Progenitor cell of endocrine pancreas (in vitro differentiated cells): ENCODE measurements at places on chromosomes 6 and 20.

DNA sequence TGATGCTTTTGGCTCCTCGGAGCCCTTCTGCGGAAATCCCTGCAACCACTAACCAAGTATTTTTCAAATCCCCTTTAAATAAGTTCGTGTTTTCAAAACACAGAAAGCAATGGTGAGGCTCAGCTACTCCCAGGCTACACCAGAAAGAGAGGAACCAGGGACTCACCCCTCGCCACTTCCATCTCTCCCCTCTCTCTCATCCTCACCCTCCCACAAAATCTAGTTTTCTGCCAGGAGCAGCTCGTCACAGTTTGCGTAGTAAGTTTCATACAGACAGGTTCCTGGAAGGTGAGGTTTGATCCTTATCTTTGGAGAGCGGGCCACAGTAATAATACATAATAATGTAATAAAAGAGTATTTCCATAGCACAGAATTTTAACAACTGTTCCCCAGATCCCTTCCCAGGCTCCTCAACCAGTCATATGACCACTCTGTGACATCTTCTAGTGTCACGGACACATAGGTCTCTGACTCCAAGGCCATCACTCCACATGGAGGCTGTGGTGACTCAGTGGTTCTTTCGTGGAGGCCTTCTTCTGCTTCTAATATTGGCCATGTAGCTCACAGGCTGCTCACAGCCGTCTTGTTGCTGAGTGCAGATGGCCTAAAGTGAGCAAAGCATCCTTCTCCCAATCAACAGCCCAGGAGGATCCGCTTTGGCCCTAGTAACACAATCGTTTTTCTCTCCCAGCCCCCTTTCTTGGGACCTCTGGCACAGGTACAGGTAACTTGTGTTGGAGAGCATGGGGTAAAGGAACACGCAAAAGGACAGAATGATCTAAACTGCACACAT is 295.7 kb downstream of the CDC5L start:
- no peak overlapping the region for H3K27ac ChIP-seq
- peaks cover 11% of the 10 kb centered on the region for H3K27me3 ChIP-seq
- no peak for DNase-seq
- H3K4me1 ChIP-seq: no peaks in the 10 kb centered on the region
- no peak overlapping the region for H3K4me3 ChIP-seq

- no peak overlapping the region for H3K4me3 ChIP-seq
- H3K27me3 ChIP-seq: no peaks in the 10 kb centered on the region
These were observed 40.4 kb upstream of the KIF25 start for GRCh38 chr6:167956983-167957492.

GRCh38 chr6:13180538-13180937 is 147.8 kb downstream of the TBC1D7 start:
- H3K4me1 ChIP-seq: peaks cover 13% of the 10 kb centered on the region
- no peak overlapping the region for H3K27ac ChIP-seq
- H3K36me3 ChIP-seq: no peaks in the 10 kb centered on the region
- no peak for DNase-seq
- H3K27me3 ChIP-seq: peaks cover 13% of the 10 kb centered on the region

DNA sequence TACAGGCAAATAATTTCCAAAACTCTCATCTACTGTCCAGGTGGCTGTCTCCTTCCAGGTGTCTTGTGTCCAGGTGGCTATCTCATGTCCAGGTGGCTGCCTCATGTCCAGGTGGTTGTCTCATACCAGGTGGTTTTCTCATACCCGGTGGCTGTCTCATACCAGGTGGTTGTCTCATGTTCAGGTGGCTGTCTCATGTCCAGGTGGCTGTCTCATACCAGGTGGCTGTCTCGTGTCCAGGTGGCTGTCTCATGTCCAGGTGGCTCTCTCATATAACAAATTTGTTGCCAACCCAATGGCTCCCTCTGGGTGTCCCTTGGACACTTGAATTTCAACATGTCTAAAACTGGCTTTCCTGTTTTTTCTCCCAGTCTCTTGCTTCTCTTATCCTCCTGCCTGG is 14.3 kb upstream of the SLC22A3 start:
- no peak for DNase-seq
- no peak overlapping the region for H3K4me3 ChIP-seq

- H3K4me1 ChIP-seq: no peaks in the 10 kb centered on the region
- H3K27me3 ChIP-seq: peaks cover 38% of the 10 kb centered on the region
- no peak overlapping the region for H3K4me3 ChIP-seq
- no peaks in the 10 kb centered on the region for H3K36me3 ChIP-seq
- no peak for DNase-seq
These were observed 9.8 kb downstream of the PREX1 start for GRCh38 chr20:48818031-48818370.

DNA sequence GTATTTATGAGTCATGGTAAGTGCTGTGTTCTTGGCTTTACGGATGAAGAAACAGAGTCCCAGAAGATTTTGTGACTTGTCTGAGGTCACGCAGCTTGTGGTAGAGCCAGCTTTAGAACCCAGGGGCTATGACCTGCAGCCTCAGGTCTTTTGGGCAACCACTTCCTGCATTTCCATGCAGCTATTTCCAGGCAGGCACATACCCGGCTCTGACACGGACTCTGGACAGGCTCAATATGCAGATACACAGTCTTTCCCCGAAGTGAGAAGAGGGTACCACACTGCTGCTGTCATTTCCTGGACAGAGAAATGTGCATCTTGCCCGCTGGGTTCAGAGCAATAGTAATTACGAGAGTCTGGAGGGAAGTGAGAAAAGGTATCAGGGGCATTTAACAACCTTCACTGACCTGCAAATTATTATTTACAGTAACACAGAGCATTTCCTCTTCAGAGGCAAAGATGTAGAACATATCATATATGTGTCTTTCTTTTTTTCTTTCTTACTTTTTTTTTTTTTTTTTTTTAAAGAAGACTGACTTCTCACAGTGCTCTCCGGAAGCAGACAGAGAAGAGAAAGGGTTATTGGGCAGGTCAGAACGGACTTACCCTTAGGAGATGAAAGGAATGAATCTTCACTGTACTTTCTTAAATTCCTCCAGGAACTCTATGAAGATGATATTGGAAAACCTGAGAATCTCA is 185.1 kb downstream of the CLIC5 start:
- no peaks in the 10 kb centered on the region for H3K27me3 ChIP-seq
- no peaks in the 10 kb centered on the region for H3K36me3 ChIP-seq
- no peaks in the 10 kb centered on the region for H3K4me1 ChIP-seq
- H3K27ac ChIP-seq: no peak overlapping the region
- no peak overlapping the region for H3K4me3 ChIP-seq

GRCh38 chr20:62390317-62391164 is 3.6 kb downstream of the RPS21 start:
- H3K27me3 ChIP-seq: no peaks in the 10 kb centered on the region
- H3K4me3 ChIP-seq: no peak overlapping the region
- H3K36me3 ChIP-seq: peaks cover 9% of the 10 kb centered on the region
- H3K4me1 ChIP-seq: peaks cover 13% of the 10 kb centered on the region
- DNase-seq: no peak

- peaks cover 12% of the 10 kb centered on the region for H3K4me1 ChIP-seq
- H3K27me3 ChIP-seq: no peaks in the 10 kb centered on the region
- H3K4me3 ChIP-seq: no peak overlapping the region
- no peak overlapping the region for H3K27ac ChIP-seq
- peaks cover 2% of the 10 kb centered on the region for H3K36me3 ChIP-seq
- DNase-seq: no peak
These were observed 110.0 kb downstream of the TSHZ2 start for GRCh38 chr20:53081916-53082863.

DNA sequence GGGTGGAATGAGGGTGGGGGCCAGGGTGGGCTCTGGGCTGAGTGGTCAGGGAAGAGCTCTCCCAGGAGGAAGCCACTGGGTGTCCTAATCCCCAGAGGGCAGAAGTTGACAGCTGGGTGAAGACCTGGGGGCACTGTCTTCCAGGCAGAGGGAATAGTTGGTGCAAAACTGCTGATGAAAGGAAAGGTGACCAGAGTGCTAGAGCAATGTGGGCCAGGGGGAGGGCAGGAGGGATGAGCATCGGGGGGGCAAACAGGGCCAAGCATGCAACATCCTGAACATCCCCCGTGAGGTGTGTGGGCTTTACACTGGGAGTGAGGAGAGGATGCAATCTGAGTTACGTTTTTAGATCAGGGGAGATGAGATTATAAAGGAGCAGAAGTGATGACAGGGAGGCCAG is 97.8 kb downstream of the NOL4L start:
- H3K27ac ChIP-seq: no peak overlapping the region
- peaks cover 14% of the 10 kb centered on the region for H3K4me1 ChIP-seq
- H3K36me3 ChIP-seq: no peaks in the 10 kb centered on the region
- DNase-seq: no peak

- no peaks in the 10 kb centered on the region for H3K27me3 ChIP-seq
- H3K4me3 ChIP-seq: no peak overlapping the region
- H3K27ac ChIP-seq: no peak overlapping the region
- no peak for DNase-seq
- H3K36me3 ChIP-seq: peaks cover 48% of the 10 kb centered on the region
- peaks cover 4% of the 10 kb centered on the region for H3K4me1 ChIP-seq
These were observed 61.4 kb upstream of the CSE1L start for GRCh38 chr20:48984575-48985219.
